Osteoblast (primary cell): ENCODE measurements at places on chromosomes 5 and 9.

- no peak overlapping the region for H3K27ac ChIP-seq
- DNase-seq: no peak
- peaks cover 4% of the 10 kb centered on the region for H3K4me1 ChIP-seq
- H3K4me3 ChIP-seq: no peak overlapping the region
- no peaks in the 10 kb centered on the region for H3K36me3 ChIP-seq
- no peaks in the 10 kb centered on the region for H3K27me3 ChIP-seq
These were observed 11.2 kb upstream of the HMHB1 start for GRCh38 chr5:143800715-143801114.

DNA sequence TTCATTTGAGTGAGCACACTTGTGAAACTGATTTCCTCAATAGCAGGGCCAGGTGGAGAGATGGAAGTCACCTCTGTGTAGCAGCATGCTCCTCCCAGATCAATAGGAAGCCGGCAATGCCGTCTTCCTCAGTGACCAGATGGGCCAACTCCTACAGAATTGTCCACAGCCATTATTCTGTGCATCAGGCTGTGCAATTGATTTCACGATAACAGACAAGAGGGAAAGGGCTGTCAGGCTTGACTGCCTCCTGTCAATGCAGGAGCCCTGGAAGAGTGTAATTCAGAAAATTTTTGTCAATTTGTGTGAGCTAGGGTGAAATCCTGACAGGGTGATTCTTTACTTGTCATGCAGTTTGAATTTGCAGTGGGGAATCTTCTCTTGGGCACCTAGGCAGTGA, 838.4 kb upstream of the NUDT12 start:
- no peaks in the 10 kb centered on the region for H3K36me3 ChIP-seq
- H3K4me3 ChIP-seq: no peak overlapping the region
- no peaks in the 10 kb centered on the region for H3K27me3 ChIP-seq
- no peak for DNase-seq
- H3K27ac ChIP-seq: no peak overlapping the region

GRCh38 chr5:74686962-74687751, 2.1 kb downstream of the HEXB start:
- peaks cover 18% of the 10 kb centered on the region for H3K4me1 ChIP-seq
- H3K27me3 ChIP-seq: no peaks in the 10 kb centered on the region
- H3K36me3 ChIP-seq: peaks cover 22% of the 10 kb centered on the region
- DNase-seq: peak; percentile 36
- peak overlapping the region; percentile 73 for H3K27ac ChIP-seq

GRCh38 chr9:85258823-85259370, 482.9 kb downstream of the AGTPBP1 start:
- H3K27ac ChIP-seq: no peak overlapping the region
- peak; percentile 87 for DNase-seq
- no peaks in the 10 kb centered on the region for H3K27me3 ChIP-seq
- H3K36me3 ChIP-seq: no peaks in the 10 kb centered on the region
- no peak overlapping the region for H3K4me3 ChIP-seq

DNA sequence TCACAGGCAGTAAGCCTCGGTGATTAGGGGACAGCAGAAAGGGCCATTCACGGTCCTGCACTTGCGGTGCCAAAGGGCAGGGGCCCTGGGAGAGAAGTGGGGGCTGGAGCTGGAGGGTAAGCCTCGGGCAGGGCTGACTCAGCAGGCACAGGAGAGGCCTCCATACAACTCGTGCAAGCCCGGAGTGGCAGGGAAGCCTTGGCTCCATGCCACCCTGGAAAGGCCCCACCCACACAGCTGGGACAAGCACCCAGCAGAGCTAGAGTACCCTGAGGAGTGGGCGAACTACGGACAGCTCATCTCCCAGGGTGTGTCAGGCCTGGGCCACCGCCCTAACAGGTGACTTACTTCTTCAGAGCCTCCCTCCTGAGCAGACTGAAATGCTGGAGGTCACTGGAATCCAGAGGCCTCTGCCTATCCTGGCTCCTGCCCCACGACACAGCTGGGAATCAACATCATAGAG, 5.6 kb upstream of the CAMK2A start:
- H3K4me3 ChIP-seq: no peak overlapping the region
- peaks cover 40% of the 10 kb centered on the region for H3K4me1 ChIP-seq
- no peaks in the 10 kb centered on the region for H3K27me3 ChIP-seq
- peak; percentile 94 for DNase-seq
